Cardiac muscle cell (in vitro differentiated cells and primary cell): ENCODE measurements at places on chromosomes 1 and 21. TPM values are rescaled to one million over a fixed set of nuclear protein-coding genes. Genes with fewer than 3 reads are reported as not detected.

The VTCN1 gene
- 0.04 TPM in 1 of 2 replicates, not detected in the other for total RNA-seq

The BSND gene
- not detected in 2 replicates for total RNA-seq

The GBP2 gene
- 1.1 and 2.4 TPM in 2 replicates for total RNA-seq

The CCDC181 gene
- total RNA-seq = 3.6 and 5.9 TPM in 2 replicates

The CD52 gene
- not detected in 2 replicates for total RNA-seq

The FCAMR gene
- not detected in 2 replicates for total RNA-seq

The CFHR3 gene
- total RNA-seq = 0.07 and 0.39 TPM in 2 replicates

The SPRR1B gene
- total RNA-seq = not detected in 2 replicates
